Activated naive CD4-positive, alpha-beta T cell treated with anti-CD3 and anti-CD28 coated beads for 36 hours (primary cell): ENCODE measurements at places on chromosomes 3 and 15.

DNA sequence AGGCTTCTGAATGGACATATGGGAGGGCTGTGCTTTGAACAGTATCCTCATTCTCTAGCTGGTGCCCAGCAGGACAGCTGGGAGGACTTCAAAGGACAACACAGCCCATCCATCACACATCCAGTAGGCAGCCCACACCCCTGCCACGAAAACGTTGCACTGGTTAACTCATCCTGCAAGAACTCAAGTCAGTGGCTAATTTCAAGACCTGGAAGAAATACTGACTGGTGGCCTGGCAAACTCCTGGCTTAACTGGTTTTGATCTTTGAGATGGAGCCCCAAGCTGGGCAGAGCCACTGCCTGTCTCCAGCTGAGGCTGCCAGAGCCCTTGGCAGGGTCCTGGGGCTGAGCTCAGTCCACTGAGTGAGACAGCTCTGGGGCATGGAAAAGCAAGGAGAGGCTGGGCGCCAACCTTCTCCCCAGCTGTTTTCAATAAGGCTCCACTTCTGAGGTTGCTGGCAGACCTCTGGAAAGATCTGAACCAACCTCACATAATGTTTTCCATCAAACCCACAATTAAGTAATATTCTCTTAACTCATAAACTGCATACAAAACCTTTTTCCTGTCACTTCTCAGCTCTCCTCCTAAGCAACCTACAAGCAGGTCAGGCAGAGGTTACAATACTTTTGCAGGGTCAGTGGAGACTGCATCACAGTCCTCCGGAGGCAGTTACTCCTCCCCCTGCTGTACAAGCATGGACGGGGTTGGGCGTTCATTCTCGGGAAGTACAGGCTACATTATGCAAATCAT lies 110.3 kb downstream of the MYLK start:
- DNase-seq = no peak

- DNase-seq = peak; percentile 8
Measured at GRCh38 chr3:135125171-135125801, 330.2 kb downstream of the EPHB1 start.

- DNase-seq = no peak
Measured at GRCh38 chr15:64521201-64521600, 60.8 kb downstream of the ZNF609 start.

DNA sequence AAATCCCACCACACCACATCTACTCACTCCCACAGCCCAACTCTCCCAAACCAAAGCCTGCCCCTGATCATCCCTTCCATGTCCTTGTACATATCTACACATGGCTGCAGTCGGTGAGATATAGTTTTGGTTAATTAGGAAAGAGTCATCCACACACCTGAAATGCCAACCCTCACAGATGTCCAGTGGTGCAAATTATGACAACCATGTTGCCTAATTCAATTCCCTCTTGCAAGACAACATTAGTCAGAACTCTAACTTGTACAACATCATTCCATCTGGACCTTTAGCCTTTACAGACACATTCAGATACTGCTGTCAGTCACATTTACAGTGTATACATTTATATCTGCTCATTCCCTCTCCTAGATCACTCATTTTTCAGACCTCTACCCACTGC lies 41.2 kb downstream of the TUBGCP4 start:
- DNase-seq = no peak

GRCh38 chr3:158103081-158103886 lies 2.9 kb downstream of the SHOX2 start:
- DNase-seq = no peak

DNA sequence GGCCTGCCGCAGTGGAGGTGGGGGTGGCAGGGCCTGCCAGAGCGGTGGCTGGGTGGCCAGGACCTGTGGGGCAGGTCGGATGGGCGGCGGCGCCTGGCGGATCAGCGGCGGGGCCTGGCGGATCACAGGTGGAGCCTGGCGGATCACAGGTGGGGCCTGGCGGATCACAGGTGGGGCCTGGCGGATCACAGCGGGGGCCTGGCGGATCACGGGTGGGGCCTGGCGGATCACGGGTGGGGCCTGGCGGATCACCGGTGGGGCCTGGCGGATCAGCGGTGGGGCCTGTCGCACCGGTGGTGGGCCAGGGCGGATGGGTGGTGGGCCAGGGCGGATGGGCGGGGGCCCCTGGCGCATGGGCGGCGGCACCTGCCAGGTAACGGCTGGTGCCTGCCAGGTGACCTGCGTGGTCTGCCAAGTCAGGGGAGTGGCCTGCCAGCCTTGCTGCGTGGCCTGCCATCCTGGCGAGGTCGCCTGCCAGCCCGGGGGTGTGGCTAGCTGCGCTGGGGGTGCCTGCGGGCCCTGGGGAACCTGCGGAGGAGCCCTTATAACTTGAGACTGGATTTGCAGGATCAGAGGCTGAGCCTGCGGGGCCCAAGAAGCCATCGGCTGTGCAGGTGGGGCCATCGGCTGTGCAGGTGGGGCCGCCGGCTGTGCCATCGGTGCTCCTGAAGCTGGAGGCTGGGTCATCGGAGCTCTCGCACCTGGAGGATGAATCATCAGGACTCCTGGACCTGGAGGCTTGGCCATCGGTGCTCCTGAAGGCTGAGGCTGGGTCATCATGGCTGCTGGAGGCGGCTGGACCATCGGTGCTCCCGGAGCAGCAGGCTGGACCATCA lies 1.3 kb downstream of the MAGEL2 start:
- DNase-seq = no peak

- DNase-seq = no peak
Measured at GRCh38 chr15:72338617-72339321, 18.8 kb upstream of the CELF6 start.

DNA sequence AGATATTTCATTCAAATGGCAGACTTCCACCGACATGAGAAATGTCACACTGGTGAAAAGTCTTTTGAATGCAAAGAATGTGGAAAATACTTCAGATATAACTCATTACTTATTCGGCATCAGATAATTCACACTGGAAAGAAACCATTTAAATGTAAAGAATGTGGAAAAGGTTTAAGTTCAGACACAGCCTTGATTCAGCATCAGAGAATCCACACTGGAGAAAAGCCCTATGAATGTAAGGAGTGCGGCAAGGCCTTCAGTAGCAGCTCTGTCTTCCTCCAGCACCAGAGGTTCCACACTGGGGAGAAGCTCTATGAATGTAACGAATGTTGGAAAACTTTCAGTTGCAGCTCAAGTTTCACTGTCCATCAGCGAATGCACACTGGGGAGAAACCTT lies 8.6 kb upstream of the ZNF621 start:
- no peak for DNase-seq

- DNase-seq = no peak
Measured at GRCh38 chr3:134291319-134292254, 40.9 kb upstream of the RYK start.

- DNase-seq = no peak
Measured at GRCh38 chr15:68313501-68314410, 36.2 kb downstream of the FEM1B start.

GRCh38 chr15:32028921-32029320 lies 1.4 kb upstream of the CHRNA7 start:
- no peak for DNase-seq

DNA sequence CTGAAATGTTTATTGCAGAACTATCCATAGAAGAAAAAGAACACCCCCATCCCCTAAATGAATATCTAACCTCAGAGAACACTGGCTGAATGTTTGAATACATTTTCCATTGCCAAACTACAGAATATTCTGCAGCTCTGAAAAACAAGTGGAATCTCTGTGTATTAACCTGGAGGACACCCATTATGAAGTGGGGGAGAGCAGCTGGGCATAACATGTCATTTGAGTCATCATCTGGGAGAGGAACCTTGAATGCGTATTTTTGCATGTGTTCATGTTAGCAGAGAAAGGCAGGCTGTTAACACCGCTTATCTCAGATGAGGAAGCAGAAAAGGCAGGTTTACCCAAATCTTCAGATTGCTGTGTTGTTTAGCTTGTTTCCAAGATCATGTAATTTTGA lies 31.5 kb downstream of the ESYT3 start:
- no peak for DNase-seq

- no peak for DNase-seq
Measured at GRCh38 chr3:179991883-179992282, 44.9 kb downstream of the PEX5L start.

DNA sequence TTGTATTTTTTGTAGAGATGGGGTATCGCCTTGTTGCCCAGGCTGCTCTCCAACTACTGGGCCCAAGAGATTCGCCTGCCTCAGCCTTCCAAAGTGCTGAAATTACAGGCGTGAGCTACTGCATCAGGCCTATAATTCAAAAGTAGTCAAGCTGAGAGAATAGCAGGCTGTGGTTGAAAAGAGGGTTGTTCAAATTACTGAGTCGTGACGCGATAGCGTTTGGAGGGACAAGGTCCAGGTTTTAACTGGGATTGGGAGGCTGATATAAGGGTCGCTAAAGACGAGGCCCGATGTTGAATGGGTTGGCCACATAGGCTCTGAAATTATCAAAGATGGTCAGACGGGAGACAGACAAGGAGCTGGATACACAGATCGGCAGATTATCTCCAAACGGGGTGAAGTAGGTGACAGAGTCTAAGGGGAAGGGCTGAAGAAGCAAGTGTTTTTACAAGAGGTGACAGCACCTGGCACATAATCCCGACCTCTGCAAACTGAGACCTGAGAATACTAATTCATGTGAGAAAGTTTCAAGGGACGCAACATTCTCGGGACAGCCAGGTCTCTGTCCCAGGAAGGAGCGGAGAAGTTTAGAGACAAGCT lies 759 bp upstream of the ARID3B start:
- peak; percentile 16 for DNase-seq

GRCh38 chr3:163916596-163917560 lies 1161.4 kb downstream of the SI start:
- no peak for DNase-seq

- no peak for DNase-seq
Measured at GRCh38 chr15:40959331-40960141, 6.3 kb downstream of the CHAC1 start.
